ENCODE measurements at places on chromosomes 2 and 18.
A peak's percentile ranks its signal among the peaks of the same experiment; 100 is the strongest.

DNA sequence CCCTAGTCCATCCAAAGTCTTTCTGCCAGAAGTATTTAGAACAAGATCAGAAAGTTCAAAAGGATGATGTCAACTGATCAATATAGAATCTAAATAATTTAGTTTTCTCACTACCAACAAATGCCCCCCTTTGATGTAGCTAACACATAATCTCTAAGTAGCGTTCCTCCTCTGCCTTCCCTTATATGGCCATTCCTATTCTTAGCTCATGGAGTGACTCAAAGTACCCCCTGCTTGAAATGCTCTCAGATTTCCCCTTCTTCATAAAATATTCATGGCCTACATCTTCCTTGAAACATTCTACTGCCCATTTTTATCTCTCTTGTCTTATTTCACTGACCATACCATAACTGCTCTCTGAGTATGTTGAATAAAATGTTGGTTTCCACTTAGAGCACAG is 151.5 kb downstream of the UPP2 start:
- no peak for DNase-seq

GRCh38 chr2:32277363-32277673 is 386 bp upstream of the YIPF4 start:
- DNase-seq = no peak

GRCh38 chr18:50473881-50474280 is 86.0 kb upstream of the MAPK4 start:
- no peak for DNase-seq

GRCh38 chr2:132400169-132400900 is 16.3 kb upstream of the GPR39 start:
- DNase-seq = peak; percentile 78

DNA sequence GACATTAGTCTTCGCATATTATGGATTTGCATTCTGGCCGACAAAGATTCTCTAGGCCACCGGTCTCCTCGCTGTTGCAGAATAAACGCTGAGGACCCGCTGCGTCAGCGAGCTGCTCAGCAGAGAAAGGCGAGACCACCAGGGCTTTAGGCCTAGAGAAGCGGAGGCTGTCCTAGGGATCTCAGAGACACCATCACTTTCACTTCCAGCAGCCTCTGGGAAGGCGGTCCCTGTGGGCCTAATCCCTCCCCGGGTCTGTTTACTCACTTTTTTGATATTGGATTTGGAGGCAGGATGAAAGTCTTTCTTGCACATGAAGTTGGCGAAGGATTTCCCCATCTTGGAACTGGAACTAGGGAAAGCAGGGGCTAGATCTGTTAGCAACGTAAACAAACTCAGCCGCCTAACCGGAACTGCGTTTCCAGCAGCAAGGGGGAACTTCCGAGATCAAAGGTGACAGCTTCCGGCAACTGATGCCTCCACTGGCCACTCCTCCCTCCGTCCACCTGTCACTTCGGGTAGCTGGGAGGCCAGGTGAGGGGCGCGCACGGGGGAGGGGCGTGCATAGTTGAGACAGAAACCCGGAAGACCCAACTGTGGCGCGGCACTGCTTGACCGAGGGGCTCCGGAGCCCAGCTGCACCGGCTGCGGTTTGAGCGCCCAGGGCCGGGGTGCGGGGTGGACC is at the start of gene SCRN3:
Gene SCRN3, plus strand, starts transcription at position 447 of the 685 bp plus-strand sequence. CDS start 2,554 bp downstream, outside the sequence.
- peak; percentile 81 for DNase-seq

DNA sequence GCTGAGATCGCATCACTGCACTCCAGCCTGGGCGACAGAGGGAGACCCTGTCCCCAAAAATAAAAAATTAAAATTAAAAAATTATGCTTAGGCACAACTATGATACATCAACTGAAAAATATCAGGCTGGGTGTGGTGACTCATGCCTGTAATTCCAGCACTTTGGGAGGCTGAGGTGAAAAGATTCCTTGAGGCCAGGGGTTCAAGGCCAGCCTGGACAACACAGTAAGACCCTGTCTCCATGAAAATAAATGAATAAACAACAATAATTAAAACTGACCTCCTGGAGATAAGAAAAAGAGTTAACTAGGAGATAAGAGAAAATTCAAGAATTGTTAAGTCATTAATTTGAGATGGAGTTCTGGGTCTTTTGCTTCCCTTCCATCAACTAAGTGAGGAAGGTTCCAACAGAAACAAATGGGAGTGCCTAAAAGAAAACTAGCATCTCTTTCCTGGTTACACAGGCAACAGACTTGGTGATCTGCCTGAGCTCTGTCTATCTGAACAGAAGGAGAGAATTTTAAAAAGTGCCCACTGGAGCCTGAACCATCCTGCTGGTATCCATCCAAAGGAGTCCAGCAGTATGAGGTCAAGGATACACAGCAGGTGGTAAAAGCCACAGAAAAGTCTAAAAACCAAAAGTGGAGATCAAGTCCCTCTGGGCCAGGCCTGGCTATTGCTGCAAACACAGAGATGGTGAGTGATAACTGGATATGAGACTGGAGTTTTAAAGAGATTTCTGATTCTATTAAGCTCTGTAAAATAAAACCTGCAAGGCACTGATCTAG is 8.8 kb downstream of the PPM1G start:
- DNase-seq = peak; percentile 66

Data from choroid plexus epithelial cell (primary cell).